CD4-positive, alpha-beta T cell treated with Interleukin-15 for 4 hours (primary cell): ENCODE measurements at places on chromosomes 1 and 21.
A peak's percentile ranks its signal among the peaks of the same experiment; 100 is the strongest.

DNA sequence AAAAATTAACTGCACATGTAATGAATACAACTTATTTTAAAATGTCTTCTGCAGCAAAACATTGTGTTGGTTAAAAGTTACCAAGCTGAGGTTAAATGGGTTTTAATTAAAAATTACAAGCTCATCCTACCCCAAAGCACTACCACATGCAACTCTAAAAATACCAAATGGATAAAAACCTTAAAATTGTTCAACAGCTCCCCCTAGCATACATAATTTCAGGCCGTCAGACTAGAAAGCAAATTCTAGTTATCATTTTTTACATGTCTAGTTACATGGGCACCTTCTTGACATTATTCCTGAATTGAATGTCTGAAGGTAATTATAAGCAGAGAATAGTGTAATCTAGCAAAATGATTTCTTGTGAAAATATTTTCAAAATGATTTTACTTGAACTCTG, 176.5 kb downstream of the C1orf21 start:
- no peak for DNase-seq

- DNase-seq = no peak
Observed at GRCh38 chr1:1130206-1131120, 14.6 kb upstream of the C1orf159 start.

DNA sequence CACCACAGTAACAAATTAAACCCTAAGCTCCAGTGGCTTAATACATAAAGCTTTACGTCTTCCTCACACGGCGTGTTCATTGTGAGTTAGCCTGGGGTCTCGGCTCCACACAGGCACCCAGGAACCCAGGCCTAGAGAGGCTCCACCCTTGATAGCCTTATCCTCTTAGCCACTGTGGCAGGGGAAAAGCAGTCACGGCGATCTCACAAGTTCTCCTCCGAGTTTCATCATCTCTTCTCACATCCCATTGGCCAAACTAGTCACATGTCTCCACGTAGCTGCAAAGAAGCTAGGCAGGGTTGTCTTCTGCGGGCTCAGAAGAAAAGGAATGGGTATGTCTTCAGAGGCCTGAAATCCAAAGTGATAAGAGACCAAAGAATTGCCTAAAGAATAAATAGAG, 122.3 kb upstream of the GRIK3 start:
- no peak for DNase-seq

DNA sequence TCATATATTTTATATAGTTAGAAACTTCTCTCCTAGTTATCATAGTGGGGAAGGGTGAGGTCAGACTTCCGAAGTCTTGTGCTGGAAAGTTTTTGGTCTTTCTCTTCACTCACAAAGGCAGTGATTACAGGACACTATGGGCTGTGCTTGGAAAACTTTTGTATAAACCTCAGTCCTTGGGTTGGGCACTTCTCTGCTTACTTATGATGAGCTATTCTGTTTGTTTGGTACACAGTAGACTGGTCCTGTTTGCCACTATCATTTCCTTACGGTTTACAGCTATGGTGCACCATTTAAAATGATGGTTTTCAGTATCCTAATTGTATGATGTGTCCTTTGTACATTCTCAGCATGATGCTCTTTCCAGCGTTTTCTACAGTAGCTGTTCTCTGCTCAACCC, 75.5 kb downstream of the MAP3K7CL start:
- DNase-seq = no peak

GRCh38 chr1:204359131-204359473, 627 bp downstream of the PLEKHA6 start:
- DNase-seq = no peak

GRCh38 chr1:112044745-112045144, 55.3 kb upstream of the KCND3 start:
- no peak for DNase-seq

- DNase-seq = no peak
Observed at GRCh38 chr1:91736715-91737615, 149.0 kb downstream of the TGFBR3 start.

DNA sequence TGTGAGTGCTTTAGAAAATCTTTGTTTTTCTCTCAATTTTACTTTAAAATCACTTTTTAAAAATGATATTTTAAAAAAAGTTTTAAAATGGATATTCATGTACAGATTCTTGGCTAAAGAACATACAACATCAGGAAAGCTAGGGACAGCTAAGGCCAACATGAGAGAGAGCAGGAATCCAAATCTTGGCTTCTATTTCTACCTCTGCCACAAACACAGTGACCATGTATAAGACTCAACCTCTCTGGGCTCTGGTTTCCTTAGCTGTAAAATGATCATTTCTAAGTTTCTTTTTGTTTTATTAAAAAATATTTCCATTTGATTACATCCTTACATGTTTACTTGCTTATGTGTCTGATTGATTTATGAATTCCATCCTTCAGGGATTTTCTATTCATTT, 1.2 kb downstream of the VCAM1 start:
- DNase-seq = no peak

DNA sequence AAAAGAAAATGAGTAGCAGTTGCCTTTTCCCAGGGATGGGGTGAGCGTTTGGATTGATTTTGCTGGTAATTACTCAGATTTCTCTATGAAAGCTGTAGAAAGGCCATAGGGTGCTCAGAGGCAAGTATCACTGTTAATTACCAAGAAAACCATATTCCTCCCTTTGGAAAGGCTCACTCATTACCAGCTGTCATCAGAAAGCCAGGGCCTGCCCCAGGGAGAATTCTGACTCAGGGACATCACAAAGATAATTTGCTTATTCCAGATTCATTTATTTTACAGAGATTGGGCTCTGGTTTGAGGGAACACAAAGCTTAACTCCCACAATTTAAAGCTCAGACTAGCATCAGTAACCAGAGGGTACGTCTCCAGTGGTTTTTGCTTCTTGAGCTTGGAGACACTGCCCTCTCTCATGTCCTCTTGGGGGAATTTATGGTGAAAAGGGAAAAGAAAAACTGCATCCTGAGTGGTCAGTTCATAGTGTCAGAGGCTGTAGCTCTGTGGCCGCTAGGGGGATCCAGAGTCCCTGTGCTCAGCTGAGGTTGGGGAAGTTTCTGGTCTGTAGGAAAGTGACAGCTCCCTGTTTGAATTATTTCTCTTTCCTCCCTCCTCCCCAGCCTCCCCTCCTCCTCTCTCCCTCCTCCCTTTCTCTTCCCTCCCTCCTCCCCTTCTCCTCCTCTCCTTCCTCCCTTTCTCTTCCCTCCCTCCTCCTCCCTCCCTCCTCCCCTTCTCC, 204.3 kb downstream of the KCNJ6 start:
- peak; percentile 4 for DNase-seq

GRCh38 chr1:166079276-166079675, 87.5 kb downstream of the FAM78B start:
- DNase-seq = no peak

GRCh38 chr21:32494934-32495709, 82.6 kb downstream of the EVA1C start:
- DNase-seq = no peak
